Activated CD8-positive, alpha-beta T cell treated with anti-CD3 and anti-CD28 coated beads for 36 hours (primary cell): ENCODE measurements at places on chromosomes 12 and 14. TPM values are rescaled to one million over a fixed set of nuclear protein-coding genes. Genes with fewer than 3 reads are reported as not detected.

- no peak for DNase-seq
These were observed 1.9 kb upstream of the KRT85 start for GRCh38 chr12:52369211-52369610.

- DNase-seq: no peak
These were observed 308.2 kb downstream of the ATP23 start for GRCh38 chr12:58249610-58250009.

DNA sequence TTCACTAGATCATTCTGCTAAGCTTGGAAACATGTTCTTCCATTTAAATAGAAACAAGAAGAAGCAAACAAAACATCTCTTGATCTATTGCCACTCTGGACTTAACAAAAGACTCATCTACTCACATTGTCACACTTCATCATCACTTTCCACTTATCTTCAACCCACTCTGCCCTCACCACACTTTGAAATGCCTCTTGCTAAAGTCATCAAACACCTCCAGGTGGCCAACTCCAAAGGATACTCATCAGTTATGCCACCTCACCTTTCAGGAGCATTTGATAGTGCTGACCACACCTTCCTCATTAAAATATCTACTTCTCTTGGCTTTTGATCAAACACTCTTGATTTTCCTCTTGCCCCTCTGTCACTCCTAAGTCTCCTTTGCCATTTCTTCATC is 7.2 kb downstream of the EFCAB11 start:
- DNase-seq: no peak

- DNase-seq: no peak
These were observed 107.1 kb downstream of the NPAS3 start for GRCh38 chr14:33045760-33046159.

DNA sequence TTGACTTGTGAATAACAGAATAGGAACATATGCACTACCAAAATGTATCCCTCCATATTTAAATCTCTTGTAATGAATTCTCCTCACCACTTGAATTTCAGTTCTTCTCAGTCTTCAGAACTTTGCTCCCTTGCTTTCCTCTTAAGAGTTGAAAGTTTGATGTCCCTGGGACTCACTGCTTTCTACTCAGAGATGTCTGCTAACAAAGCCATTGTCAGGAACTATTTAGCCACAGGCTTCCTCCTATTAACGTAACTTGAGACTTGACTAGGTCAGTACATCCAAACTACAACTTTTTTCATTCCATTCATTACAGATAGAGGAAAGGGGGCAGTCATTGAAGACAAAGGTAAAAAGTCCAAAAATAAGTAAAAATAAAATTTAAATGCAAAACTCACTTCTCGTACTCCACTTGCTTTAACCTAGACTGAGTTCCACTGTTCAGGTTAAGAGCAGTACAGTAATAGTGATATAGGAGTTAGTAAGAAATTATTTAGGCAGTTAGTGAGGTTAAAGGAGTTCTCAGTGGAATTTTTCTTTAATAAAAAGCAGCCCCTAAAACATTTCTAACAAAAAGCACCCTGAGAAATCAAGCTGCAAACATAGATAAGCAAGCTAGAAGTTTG is 364.2 kb downstream of the SOX5 start:
- DNase-seq: no peak

- DNase-seq: no peak
These were observed 462.5 kb upstream of the TBX3 start for GRCh38 chr12:115146453-115146852.

GRCh38 chr14:103628221-103628683 is 759 bp upstream of the KLC1 start:
- DNase-seq: peak; percentile 21

GRCh38 chr12:30779578-30779977 is 24.8 kb upstream of the CAPRIN2 start:
- no peak for DNase-seq

GRCh38 chr12:4135919-4136605 is 137.5 kb upstream of the CCND2 start:
- peak; percentile 94 for DNase-seq

GRCh38 chr14:75714991-75715390 is 53.9 kb downstream of the TTLL5 start:
- DNase-seq: no peak

KRT74 gene
- not detected for total RNA-seq

APOLD1 gene
- 5.7 TPM for total RNA-seq

HCAR2 gene
- total RNA-seq: not detected

AMHR2 gene
- not detected for total RNA-seq
